Stimulated activated CD4-positive, alpha-beta T cell treated with anti-CD3 and anti-CD28 coated beads, TNF-alpha, amount 100 ng/mL, for 4 hours (primary cell): ENCODE measurements at places on chromosomes 1 and 21.

- peak; percentile 4 for DNase-seq
Observed at GRCh38 chr1:51192213-51192843, 43.7 kb upstream of the RNF11 start.

DNA sequence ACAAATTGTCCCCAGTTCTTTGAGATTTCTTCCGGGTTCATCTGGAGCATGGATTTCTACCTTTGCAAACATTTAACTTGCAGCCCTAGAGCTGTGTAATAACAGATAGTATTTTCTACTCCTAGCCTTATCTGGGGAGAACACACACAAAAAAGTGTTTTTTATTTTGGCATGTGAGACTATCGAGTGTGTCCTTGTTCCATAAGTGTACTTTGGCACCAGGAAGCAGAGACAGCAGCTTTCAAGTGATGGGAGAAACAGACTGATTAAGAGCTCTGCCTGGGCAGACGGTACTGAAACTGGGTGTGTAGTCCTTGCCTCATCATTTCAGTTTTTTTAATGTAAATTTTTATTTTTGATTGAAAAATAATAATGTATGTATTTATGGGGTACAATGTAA is 297.4 kb downstream of the ST6GALNAC3 start:
- no peak for DNase-seq

DNA sequence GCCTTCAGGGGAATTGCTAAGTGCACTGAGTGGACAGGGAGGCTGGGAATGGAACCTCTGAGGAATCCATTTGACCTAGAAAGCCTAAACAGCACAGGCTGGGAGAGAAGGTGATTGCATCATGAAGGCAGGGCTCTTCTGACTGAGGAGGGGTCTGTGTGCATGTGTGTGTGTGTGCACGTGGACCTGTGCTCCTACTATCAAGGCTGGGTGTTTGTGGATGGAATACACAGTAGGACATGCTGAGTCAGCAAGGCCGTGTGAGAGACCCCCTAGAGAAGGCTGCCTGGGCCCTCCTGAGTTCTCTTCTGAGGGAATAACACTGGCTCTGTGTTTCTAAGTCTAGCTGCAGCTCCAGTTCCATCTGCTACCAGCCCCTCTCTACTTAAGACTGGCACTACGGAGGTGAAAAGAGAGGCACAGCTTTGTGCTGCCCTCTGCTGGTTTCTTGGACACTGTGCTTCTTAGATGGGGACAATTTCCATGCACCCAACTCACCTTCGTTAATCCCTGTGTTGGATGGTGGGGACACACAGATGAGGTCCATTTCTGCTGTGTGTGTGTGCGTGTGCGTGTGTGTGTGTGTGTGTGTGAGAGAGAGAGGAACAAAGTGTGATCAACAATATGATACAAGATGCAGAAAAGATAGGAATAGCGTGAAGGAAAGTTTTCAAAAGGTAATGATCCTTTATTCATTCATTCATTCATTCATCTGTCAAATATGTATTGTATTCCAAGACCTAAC is 6.2 kb upstream of the EFCAB14 start:
- DNase-seq, result peak; percentile 24

DNA sequence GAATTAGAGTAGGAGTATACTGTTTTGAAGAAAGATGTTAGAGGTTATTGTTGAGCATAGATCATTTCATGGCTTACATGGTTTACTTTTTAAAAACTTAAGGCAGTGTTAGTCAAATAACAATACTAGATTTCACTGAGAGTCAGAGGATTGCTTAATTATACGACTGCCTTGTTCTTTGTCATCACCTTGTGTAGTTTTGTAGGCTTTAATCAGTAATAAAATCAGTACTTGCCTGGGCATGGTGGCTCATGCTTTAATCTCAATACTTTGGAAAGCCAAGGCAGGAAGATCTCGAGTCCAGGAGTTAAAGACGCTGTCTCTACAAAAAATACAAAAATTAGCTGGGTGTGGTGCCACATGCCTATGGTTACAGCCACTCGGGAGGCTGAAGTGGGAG is 41.3 kb upstream of the GPR52 start:
- no peak for DNase-seq

DNA sequence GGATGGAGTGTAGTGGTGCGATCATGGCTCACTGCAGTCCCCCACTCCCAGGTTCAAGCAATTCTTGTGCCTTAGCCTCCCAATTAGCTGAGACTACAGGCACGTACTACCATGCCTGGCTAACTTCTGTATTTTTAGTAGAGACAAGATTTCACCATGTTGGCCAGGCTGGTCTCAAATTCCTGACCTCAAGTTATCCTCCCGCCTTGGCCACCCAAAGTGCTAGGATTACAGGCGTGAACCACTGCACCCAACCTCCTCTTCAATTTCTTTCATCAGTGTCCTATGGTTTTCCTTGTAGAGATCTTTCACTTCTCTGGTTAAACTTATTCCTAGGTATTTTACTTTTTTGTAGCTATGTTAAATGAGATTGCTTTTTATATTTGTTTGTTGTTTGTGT is 10.7 kb upstream of the MAST2 start:
- DNase-seq, result no peak

- DNase-seq, result no peak
Observed at GRCh38 chr1:149877211-149877946, 22.0 kb upstream of the BOLA1 start.

GRCh38 chr1:9807541-9807940 is 16.2 kb downstream of the CLSTN1 start:
- DNase-seq, result no peak

DNA sequence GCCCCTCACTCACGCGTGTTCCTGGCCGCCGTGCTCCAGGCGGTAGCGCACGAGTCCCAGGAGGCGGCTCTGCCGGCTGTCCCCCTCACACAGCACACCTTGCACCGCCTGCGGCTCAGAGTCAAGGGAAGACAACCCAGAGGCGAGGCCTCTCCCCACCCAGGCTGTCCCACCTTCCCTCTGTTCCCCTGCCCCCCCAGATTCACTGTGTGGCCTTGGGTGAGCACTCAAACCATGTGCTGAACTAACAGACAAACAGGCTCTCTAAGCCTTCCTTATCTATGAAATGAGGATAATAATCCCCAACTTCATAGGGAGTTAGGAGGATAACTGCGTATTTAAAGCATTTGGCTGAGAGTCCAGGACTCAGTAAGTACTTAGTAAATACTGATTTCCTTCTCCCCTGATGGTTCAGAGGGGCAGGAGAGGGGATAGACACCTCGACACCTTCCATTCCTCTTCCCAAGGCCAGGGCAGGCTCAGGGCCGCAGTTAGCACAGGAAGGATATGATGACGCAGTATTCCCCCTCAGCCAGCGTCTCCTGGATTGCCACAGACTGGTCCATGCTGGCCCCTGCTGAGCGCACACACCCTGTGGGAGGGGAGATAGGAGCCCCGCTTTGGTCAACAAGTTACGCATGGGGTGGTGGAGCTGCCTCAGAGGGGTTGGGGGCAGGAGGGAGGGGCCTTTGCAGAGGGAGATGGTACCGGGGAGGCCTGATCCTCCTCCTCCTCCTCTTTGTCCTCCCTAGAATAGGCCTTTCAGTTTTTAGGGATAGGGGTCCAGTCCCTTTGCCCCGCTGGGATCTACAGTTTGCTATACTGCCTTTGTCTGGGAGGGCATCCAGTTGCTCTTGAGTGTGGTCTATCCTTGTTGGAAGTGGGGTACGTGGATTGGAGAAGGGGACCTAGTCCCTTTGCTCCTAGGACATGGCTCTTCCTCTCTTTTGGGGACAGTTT is 830 bp downstream of the INPP5B start:
- no peak for DNase-seq

DNA sequence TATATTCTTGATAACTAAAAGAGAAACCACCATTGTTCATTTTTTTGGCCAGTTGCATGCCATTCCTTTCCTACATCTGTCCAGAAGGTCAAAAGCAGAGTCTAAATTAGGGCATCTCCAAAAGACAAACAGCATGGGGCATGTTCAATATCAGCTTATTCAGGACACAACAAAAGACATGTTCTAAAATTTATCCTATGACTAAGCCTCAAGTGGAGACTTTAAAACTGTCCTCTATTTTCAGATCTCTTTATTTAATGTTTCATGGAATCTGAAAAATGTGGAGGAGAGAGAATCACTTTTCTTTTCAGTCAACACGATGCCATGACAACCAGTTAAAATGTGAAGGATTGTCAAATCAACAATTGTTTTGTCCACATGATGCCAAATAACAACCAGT is 303.4 kb upstream of the PRMT6 start:
- no peak for DNase-seq

- no peak for DNase-seq
Observed at GRCh38 chr1:224082146-224082545, 31.8 kb upstream of the FBXO28 start.

DNA sequence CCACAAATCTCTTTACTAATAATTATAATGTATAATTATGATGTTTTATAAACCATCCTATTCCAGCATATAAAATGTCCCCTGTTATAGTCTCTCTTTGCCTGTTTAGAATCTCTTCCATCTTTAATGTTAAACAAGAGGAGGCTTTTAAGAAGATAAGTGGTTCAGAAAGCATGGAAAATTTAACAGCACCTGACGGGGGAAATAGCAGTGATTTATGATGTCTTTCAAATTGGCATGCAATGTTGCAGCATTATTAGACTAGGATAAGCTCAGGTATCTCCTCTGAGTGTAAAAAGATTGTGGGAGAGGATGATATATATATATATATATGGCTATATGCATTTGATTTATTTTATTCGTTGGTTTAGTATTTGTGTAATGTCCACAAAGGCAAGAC is 24.4 kb downstream of the GIPC2 start:
- DNase-seq, result no peak

DNA sequence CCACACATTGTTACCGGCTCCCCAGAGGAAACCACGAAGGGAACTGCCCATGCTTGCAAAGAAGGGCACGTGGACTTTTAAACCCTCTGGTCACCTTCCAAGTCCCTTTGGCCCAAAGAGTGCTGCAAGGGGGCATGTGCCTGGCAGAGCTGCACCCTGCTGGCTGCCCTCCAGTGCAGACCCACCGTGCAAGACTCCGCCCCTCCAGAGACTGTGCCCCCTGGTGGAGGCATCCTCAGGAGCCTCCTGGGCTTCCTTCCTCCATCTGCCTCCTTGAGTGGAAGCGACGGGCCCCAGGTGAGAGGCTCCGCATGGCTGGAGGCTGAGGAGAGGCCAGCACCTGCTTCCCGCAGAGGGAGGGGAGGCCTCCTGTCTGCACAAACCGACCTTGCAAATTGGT is 100.6 kb downstream of the CRYAA start:
- DNase-seq, result peak; percentile 5

DNA sequence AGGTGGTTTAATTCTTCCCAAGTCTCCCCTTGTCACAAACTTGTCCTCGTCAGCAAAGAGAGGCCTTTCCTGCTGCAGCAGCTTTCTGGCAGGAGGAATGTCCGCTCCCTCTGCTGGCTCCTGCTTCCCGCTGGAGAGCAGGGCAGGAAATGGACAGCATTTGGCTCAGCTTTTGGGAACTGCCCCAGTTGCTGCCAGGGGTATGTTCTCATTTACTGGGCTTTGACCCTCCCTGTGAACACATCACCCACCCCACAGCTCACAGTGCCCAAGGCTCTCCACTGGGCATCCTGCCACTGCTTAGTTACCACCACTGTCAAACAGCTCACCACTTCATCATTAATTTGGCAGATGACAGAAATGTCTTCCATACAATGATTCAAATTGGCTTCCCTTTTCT is 75.4 kb downstream of the MRPL37 start:
- no peak for DNase-seq

- DNase-seq, result no peak
Observed at GRCh38 chr1:1080951-1081310, 6.8 kb upstream of the RNF223 start.
